ENCODE measurements at places on chromosomes 5 and 9. TPM values are rescaled to one million over a fixed set of nuclear protein-coding genes. Genes with fewer than 3 reads are reported as not detected.

Gene SURF6
- 24.1 TPM for total RNA-seq

DNA sequence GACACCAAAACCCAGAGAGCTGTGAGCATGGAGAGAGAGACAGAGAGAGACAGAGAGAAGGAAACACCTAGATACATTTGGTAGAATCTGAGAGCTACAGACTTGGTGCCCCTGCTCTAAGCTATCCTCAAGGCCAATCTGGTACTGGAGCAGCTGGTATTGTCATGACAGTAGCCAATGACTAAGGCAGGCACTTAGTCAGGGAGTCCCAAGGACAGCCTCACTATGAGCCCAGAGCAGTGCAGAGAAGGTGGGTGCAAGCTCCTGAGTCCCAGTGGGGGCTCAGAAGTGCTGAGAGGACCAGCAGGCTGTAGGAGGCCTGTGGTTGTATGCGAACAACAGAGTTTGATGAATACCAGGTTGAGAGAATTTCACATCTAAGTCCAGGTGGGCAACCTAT lies 300.4 kb upstream of the ZNF608 start:
- H3K4me1 ChIP-seq: no peaks in the 10 kb centered on the region
- H3K4me3 ChIP-seq: no peak overlapping the region
- H3K27me3 ChIP-seq: no peaks in the 10 kb centered on the region

GRCh38 chr5:6461006-6461405 lies 12.3 kb downstream of the UBE2QL1 start:
- peaks cover 72% of the 10 kb centered on the region for H3K27me3 ChIP-seq
- H3K4me3 ChIP-seq: no peak overlapping the region
- H3K36me3 ChIP-seq: no peaks in the 10 kb centered on the region
- H3K27ac ChIP-seq: no peak overlapping the region

Gene TMC1
- total RNA-seq: not detected

Gene PSMD5
- 16.3 TPM for total RNA-seq

Gene ADAMTS2
- total RNA-seq: 1.6 TPM

DNA sequence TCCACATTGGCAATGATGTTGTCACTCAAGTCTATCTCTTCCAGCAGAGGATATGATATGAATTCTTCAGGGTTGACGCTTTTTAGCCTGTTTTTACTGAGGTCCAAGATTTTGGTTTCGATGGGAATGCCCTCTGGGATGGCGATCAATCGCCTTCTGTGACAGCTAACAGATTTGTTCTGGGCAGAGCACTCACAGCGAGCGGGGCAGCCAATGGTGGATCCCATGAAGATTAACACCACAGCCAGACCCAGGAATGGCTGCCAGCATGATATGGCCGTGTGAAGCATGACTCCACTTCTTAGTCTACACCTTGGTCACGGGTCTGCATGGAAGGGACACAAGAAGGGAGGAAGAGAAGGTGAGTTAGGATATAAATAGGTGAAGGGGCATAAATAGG lies 377.1 kb upstream of the C9orf72 start:
- H3K27me3 ChIP-seq: no peaks in the 10 kb centered on the region
- H3K36me3 ChIP-seq: no peaks in the 10 kb centered on the region
- H3K4me1 ChIP-seq: no peaks in the 10 kb centered on the region
- no peak overlapping the region for H3K4me3 ChIP-seq
- DNase-seq: no peak
- no peak overlapping the region for H3K27ac ChIP-seq

DNA sequence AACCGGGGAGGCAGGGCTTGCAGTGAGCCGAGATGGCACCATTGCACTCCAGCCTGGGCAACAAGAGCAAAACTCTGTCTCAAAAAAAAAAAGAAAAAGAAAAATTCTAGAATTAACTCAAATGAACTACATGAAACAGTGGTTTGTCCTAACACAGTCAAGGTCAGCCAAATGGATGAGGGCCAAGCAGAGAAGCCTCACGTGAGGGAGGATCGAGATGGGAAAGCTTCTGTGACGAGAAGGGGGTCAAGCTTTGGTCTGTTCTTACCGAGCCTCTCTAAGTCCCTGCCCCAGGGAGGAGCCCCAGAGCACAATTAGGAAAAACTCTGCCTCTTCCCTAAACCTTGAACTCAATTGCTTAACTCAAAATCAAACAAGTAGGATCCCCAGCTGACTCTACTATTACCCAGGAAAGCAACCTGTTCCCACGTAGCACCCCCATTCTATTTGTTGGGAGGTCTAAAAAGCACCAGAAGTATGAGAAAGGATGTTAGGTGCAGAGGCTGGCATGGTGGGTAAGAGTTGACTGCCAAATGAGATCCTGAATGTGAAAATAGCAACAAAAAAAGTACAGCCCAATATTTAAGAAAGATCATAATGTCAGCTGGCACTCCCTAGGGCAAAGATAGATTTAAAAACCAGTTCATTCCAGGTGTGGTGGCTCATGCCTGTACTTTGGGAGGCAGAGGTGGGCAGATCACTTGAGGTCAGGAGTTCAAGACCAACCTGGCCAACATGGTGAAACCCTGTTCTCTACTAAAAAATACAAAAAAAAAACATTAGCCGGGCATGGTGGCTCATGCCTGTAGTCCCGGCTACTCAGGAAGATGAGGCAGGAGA lies 7.2 kb downstream of the ALDH7A1 start:
- H3K27ac ChIP-seq: no peak overlapping the region
- DNase-seq: no peak
- H3K4me3 ChIP-seq: no peak overlapping the region
- H3K27me3 ChIP-seq: no peaks in the 10 kb centered on the region
- H3K36me3 ChIP-seq: peaks cover 85% of the 10 kb centered on the region

DNA sequence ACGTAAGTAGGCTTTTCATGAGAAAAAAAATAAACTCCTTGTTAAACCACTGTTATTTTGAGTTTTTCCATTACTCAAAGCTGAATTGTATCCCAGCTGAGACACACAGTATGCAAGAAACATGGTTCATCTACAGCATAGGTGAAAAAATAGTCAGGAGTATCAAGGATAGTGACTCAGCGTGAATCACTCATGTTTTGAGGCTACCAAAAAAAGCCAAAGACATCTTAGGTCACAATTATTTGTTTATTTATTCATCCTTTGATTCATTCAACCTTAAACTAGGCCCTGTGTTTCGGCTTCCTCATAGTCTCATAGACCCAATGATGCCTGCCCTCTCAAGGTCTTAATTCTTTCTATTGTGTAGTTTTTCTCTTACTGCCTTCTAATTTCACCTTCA lies 32.9 kb upstream of the STX17 start:
- no peak overlapping the region for H3K4me3 ChIP-seq
- no peak for DNase-seq
- H3K36me3 ChIP-seq: no peaks in the 10 kb centered on the region
- peaks cover 8% of the 10 kb centered on the region for H3K4me1 ChIP-seq
- H3K27ac ChIP-seq: no peak overlapping the region

DNA sequence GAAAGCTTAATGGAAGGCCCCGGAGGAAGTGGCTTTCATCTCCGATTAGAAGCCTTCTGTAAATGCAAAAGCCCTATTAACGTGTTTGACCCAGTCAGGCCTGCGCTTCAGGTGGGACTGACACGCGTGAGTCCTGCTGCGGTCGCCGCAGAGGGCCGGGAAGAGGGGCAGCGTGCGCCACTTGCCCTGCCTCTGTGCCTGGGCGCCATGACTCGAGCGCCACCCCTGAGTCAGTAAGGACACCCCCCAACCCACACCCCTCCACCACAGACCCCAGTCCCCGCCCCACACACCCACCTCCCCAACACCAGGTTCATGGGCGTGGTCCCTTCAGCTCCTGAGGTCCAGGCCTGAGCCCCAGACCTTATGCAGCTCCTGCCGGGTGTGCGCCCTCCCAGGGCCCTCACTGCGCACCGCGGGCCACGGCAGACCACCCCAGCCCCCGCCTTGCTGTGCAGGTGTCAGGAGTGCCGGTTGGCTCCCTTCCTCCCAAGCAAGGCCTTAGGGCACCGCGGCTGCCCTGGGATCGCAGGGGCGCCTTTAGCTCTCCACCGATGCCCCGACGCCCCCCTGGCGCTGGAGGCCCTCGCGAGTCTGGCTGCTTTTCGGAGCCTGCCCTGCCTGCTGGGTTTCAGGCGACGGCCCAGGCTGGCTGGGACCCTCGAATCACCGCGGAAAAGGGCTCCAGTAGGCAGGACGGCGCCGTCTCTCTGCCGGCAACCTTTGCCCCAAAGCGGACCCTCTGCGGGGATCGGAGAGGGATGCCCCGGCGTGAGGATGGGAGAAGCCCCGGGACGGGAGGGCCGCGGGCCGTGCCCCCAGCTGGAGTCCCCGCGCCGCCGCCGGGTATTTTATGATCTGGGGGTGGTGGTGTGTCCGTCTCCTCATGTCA lies 625 bp upstream of the OLFM1 start:
- H3K27me3 ChIP-seq: peaks cover 37% of the 10 kb centered on the region
- DNase-seq: peak; percentile 60
- H3K27ac ChIP-seq: no peak overlapping the region
- peaks cover 3% of the 10 kb centered on the region for H3K4me1 ChIP-seq
- no peak overlapping the region for H3K4me3 ChIP-seq

DNA sequence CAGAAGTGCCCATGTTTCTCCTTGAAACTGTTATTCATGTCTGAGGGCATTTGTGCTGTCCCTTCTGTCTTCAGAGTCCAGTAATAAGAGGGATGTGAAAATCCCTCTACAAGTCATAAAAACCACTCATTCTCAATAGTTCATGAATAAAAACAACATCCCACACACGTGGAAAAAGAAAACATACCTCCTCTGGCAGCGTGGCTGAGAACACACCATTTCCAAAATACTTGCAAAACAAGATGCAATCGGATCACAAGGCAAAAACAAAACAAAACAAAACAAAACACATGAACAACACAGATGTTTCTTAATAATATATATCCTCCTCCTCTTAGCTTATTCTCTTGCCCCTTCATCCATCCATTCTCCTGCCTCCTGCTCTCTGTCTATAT lies 71.0 kb upstream of the EQTN start:
- no peak for DNase-seq
- H3K4me1 ChIP-seq: no peaks in the 10 kb centered on the region
- peaks cover 30% of the 10 kb centered on the region for H3K27me3 ChIP-seq
- no peak overlapping the region for H3K27ac ChIP-seq
- H3K4me3 ChIP-seq: no peak overlapping the region
- no peaks in the 10 kb centered on the region for H3K36me3 ChIP-seq

DNA sequence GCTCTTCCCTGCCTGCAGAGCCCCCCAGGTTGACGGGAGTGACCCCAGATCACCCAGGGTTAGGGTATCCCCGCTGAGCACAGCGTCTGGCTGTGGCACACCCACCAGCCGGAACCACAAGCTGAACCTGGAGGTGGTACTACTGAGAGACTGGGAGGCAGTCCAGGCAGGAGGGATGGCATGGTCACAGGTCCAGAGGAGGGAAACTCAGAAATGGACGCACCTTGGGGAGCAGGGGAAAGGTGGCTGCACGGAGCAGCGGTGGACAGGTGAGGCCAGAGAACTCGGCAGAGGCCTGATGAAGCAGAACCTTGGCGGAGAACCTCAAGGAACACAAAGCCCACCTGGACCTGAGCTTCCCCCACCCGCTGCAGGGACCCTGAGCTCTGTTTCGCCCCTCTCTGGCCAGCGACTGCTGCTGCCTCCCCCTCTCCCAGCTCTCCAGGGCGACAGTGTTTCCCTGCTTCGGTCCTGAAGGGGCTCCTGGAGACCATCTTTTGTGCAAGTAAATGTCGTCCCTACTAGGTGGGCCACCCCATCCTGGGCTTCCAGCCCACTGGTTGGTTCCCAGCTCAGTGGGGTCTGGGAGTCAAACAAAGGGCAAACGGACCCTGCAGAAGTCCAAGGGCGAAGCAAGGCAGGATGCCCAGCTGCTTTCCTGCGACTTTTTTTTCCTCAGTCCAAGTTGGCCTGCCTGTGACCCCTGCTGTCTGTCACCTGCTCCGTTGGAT lies 845 bp downstream of the ADGRD2 start:
- peaks cover 6% of the 10 kb centered on the region for H3K4me1 ChIP-seq
- no peaks in the 10 kb centered on the region for H3K36me3 ChIP-seq
- peaks cover 37% of the 10 kb centered on the region for H3K27me3 ChIP-seq
- peak overlapping the region; percentile 66 for H3K4me3 ChIP-seq
- no peak overlapping the region for H3K27ac ChIP-seq
- DNase-seq: peak; percentile 63

GRCh38 chr5:125313555-125313954 lies 567.1 kb upstream of the ZNF608 start:
- H3K4me3 ChIP-seq: no peak overlapping the region
- H3K27me3 ChIP-seq: no peaks in the 10 kb centered on the region
- H3K4me1 ChIP-seq: no peaks in the 10 kb centered on the region
- no peaks in the 10 kb centered on the region for H3K36me3 ChIP-seq
- DNase-seq: no peak
- H3K27ac ChIP-seq: no peak overlapping the region

DNA sequence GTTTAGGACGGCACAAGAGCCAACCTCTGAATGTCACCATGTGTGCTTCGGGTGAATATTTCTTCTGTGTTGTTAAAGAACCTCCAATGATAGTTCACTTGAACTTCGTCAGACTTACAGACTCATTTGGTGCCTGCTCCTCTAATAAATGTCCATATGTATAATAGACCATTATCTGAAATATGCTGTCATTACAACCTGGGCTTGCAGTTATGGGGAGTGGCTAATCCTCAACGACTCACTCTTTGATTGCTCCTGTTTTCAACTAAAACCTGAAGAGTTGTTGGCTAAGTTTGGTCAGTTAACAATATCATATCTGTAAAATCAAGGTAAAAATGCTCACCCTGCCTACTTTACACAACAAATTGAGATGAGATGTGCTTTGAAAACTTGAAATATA lies 298.7 kb upstream of the PTGER4 start:
- no peaks in the 10 kb centered on the region for H3K36me3 ChIP-seq
- DNase-seq: no peak
- H3K4me3 ChIP-seq: no peak overlapping the region

GRCh38 chr5:40233268-40233667 lies 446.4 kb upstream of the PTGER4 start:
- no peak overlapping the region for H3K27ac ChIP-seq
- no peak for DNase-seq
- H3K36me3 ChIP-seq: no peaks in the 10 kb centered on the region
- no peaks in the 10 kb centered on the region for H3K4me1 ChIP-seq

DNA sequence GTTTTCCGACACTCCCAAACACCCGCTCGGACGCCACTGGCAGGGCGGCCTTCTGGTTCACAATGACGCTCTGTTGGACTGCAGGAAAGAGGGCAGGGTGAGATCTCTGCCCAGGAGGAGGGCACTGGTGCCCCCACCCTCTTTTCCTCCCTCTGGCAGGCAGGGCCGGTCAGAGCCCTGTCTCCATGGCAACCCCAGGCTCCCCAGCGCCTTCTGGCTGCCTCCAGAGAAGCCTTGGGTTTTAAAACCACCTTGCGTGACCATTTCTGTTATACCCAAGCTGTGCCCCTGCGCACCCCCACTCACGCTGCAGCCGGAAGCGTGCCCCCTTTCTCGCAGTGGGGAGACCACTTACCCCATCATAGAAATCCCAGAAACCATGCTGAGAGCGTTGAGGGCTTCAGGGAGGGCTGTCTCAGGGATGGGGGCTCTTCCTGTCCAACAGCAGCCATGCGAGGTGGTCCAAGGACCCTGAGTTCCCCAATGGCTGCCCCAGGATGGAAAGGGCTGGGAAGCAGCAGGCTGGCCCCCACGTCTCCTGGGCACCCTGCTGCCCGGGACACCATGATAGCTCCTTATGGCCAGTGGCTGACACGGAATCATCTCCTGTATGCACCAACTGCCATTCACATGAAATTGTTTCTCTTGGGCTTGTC lies 7.3 kb downstream of the C9orf50 start:
- H3K27ac ChIP-seq: no peak overlapping the region
- H3K4me1 ChIP-seq: no peaks in the 10 kb centered on the region
- H3K27me3 ChIP-seq: no peaks in the 10 kb centered on the region
- no peaks in the 10 kb centered on the region for H3K36me3 ChIP-seq
- DNase-seq: no peak

Data from endodermal cell (in vitro differentiated cells).